PC-3 (cell line): ENCODE measurements at places on chromosomes 6 and 20. TPM values are rescaled to one million over a fixed set of nuclear protein-coding genes. Genes with fewer than 3 reads are reported as not detected.

DNA sequence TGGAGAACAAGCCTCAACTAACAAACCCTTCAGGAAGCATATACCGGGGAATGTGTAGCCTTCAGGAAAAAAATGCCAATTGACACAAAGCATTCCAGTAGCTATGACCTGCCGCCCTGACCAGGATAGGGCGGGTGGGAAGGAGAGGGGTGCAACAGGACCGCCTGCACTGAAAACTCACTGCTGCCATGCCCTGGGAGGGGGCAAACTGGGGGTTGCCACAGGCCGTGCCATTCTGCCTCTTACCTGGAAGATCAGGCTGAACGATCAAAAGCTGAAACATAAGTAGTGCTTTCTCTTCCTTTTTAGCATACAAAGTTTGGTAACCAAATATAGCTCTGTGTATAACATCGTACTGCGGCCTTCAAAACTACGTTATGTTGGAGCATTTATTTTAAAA, 21.7 kb downstream of the NR2E1 start:
- DNase-seq: no peak

DNA sequence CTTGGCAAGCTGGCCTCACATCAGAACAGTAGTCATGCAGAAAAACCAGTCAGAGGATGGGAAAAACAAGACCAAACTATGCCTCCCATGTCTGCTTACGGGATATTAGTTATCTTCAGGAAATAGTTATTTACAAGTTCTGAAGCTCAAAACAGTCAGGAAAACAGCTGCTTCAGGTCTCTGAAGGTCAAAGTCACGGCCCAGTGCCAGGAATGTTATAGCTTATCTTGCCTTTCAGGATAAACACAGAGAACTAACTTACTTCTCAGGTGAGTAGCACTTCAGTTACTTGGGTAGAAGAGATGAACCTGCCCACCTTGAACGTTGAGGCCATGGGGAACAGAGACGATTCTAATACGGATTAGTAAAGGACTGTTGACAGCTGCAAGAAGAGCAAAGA, 310.7 kb downstream of the KIF16B start:
- no peak for DNase-seq

GRCh38 chr20:62367136-62367632, at the start of gene LAMA5:
LAMA5 (minus strand) TSS chr20:62367312; CDS start chr20:62367245, 67 bp downstream.
- peak; percentile 59 for DNase-seq

GRCh38 chr6:45946352-45946751, 69.3 kb downstream of the CLIC5 start:
- DNase-seq: peak; percentile 32

- DNase-seq: peak; percentile 77
Measured at GRCh38 chr6:30357678-30358540, 13.0 kb downstream of the RPP21 start.

DNA sequence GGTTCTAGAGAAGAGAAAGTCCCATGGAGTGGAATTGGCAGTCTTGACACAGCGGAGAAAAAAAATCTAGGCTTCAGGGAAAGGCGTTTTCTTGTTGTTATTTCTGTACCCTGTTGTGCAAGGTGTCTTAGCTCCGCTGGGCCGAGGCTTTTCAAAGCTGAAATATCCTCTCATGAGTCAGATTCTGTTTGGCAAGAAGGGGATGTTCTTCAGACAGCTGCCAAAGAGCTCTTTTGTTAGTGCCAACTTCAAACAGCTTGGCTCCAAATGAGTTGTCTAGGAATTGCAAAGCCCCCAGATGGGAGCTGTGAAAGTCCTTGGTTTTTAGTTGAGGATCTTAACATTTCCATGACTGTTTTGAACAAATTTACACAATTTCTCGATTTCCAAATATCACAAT, 45.6 kb downstream of the LRRN4 start:
- peak; percentile 92 for DNase-seq

GRCh38 chr6:137970368-137970767, 103.3 kb downstream of the TNFAIP3 start:
- DNase-seq: no peak

Gene TFAP2A
- total RNA-seq: 29.4 and 35.5 TPM in 2 replicates

Gene FAM209B
- 0.58 TPM in 1 of 2 replicates, not detected in the other for total RNA-seq

Gene RWDD2A
- 0.63 and 1.3 TPM in 2 replicates for total RNA-seq

Gene BTN1A1
- not detected in 2 replicates for total RNA-seq

Gene PPP1R16B
- total RNA-seq: 0.04 and 0.12 TPM in 2 replicates

Gene BTN2A1
- total RNA-seq: 13.1 and 14.6 TPM in 2 replicates

Gene TPMT
- 17.5 and 19.8 TPM in 2 replicates for total RNA-seq

Gene TSHZ2
- not detected in 2 replicates for total RNA-seq

Gene ACOT8
- total RNA-seq: 57.4 and 58.8 TPM in 2 replicates
